Activated CD4-positive, alpha-beta T cell treated with anti-CD3 and anti-CD28 coated beads, Interleukin-2, amount 10 ng/mL, durations not matched to agents 7 days and 5 days (primary cell): ENCODE measurements at places on chromosomes 6 and 20.

GRCh38 chr6:145263778-145264211 is 471.5 kb downstream of the EPM2A start:
- no peak for DNase-seq

DNA sequence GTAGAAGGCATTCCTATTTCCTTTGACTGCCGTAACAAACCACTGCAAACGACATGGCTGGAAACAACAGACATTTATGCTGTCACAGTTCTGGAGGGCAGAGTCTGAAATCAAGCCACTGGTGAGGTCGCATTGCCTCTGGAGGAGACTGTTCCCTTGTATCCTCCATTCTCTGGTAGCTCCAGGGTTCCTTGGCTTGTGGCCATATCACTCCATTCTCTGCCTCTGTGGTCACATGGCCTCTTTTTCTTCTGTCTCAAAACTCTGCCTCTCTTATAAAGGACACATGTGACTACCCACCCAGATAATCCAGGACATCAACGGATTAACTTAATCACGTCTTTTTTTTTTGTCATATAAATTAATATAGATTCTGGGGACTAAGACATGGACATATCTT is 84.4 kb downstream of the LYRM2 start:
- DNase-seq, result no peak

GRCh38 chr6:1130709-1131108 is 181.2 kb upstream of the FOXQ1 start:
- DNase-seq, result no peak

DNA sequence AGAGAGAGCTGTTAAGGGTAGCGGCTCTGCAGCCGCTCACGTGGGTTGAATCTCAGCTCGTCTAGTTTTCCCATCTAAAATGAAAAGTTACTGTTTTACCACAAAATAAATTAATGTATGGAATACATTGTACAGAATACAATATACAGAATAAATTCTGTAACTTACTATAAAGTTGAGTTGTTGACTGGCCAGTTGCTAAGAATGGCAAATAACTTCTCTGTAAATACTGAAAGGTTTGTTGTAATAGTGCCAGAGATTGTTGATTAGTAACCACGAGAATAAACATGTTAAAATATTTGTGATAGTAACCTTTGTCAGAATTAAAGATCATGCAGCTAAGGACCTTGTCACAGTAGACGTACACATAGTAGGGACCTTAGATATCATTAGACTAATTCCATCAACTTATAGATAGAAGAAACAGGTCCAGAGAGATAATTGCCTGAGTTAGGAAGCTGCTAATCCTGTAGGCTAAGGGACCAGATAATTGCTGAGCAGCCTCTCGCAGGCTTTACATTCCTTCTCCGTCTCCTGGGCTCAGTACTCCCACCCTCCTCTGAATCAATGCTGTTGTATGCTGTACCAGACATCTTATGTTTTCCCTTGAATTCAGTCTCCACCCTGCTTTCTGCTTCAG is 544 bp upstream of the NRM start:
- no peak for DNase-seq

DNA sequence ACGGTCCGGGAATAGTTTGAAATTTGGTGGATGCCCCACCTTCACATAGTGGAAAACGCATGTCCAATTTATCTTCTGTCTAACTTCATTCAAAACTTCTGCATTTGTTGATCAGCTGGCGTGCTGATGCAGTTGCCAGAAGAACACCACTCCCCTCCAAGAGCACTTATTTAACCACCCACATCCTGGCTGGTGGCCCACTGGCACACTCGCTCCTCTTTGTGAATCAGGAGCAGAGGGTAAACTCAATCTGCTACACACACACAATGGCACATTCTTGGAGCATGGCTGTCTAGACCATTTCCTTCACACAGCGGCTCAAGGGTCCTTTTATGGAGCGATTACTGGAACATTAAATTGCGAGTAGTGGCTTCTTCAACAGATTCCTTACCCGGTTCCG is 55.1 kb upstream of the CEP162 start:
- DNase-seq, result no peak

GRCh38 chr6:138309695-138310094 is 68.0 kb upstream of the SMIM28 start:
- no peak for DNase-seq

DNA sequence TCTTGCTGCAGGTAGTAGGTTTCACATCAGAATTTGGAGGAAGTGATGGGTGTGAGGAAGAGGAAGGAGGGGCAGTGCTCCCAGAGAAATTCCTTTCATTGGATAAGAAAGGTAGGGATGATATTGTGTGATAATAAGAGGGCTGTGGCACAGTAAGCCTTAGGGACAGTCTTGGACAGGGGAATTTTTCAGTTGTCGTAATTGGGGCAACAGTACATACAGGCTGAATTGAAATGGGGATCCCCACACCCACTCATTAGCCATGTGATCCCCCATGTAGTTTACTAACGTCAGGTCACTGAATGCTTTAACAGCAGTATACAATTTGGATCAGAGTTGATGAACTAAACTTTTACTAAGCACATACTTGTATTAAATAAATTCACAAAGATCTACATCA is 79.4 kb downstream of the FOXO3 start:
- no peak for DNase-seq
